ENCODE measurements at places on chromosomes 3 and 15.

- no peak for DNase-seq
Measured at GRCh38 chr3:67142432-67142831, 144.3 kb downstream of the KBTBD8 start.

DNA sequence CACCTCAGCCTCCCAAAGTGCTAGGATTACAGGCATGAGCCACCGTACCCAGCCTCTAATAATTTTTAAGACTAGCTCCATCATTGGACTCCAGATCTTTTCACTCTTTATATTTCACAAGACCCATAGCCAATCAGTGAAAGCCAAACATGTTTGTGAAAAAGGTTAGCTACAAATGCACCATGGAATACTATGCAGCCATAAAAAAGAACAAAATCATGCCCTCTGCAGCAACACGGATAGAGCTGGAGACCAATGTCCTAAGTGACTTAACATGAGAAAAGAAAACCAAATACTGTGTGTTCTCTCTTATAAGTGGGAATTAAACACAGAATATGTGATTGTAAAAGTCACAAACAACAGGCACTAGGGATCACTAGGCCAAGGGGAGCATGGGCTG is 3.2 kb downstream of the SCAPER start:
- DNase-seq = no peak

GRCh38 chr15:85007741-85008397 is 26.2 kb downstream of the PDE8A start:
- DNase-seq = no peak

GRCh38 chr3:47605652-47606051 is 27.0 kb upstream of the CSPG5 start:
- no peak for DNase-seq

DNA sequence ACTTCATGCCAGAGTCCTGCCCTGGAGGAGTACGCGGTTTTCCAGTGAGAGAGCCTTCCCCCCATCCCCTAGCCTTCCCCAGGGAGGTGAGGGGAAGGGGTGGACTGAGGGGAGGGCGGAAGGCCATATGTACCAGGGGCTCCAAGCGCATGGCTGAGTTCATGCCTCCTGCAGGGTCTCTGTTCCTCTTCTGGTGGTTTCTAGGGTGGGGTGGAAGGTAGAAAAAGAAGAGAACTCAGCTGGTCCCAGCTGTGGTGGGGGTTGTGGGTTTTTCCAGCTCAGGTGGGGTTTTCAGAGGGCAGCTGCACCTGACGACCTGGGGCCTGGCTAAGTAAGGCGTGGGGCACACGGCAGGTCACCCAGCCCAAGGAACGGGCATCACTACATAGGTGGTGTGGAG is 10.7 kb upstream of the IQSEC1 start:
- no peak for DNase-seq

GRCh38 chr15:68571582-68571981 is 7.2 kb upstream of the CORO2B start:
- DNase-seq = no peak

GRCh38 chr3:17730318-17730967 is 12.0 kb downstream of the TBC1D5 start:
- DNase-seq = peak; percentile 28

DNA sequence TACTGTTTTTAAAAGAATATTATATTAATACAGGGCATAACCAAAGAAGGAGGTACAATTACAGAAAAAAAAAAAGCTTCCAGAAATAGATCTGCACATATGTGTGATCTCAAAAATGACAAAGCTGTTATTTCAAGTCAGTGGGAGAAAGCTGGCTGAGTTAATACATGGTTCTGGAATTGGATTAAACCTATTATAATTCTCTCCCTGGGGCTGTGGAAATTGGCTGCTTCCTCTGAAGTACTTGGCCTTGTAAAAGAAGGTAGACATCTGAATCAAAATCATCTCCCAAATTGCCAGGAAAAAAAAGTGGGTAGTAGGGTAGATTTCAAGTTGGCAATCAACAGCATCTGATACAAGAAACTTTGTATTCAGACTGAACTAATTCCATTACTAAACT is 723.9 kb upstream of the ALCAM start:
- DNase-seq = peak; percentile 45

- DNase-seq = peak; percentile 22
Measured at GRCh38 chr3:104392327-104392726, 974.4 kb upstream of the ALCAM start.

GRCh38 chr3:45712434-45713110 is 23.4 kb downstream of the SACM1L start:
- no peak for DNase-seq

DNA sequence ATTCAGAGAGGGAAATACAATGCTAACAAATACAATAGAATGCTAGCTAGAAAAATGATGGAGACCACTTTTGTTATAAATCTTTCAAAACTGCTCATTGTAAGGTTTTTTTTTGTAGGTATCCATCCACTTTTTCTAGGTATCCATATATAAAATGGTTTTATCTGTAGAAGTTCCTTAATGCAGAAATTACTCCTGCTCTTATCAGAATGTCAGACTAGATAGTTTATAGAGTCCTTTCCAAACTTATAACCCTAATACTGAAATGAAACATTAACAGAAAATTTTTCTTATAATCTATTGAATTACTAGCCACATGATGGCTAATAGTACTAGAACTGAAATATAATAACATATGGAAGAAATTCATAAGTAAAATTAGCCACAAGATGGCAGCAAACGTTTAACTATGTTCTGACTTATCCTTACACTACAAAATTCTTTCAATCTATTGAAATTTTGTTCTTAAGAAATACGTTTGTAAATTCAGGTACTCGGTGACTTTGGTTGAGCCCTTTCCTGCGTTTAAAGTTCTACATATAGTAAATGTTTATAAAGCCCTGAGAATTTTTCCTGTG is 58.5 kb downstream of the ECT2 start:
- no peak for DNase-seq

DNA sequence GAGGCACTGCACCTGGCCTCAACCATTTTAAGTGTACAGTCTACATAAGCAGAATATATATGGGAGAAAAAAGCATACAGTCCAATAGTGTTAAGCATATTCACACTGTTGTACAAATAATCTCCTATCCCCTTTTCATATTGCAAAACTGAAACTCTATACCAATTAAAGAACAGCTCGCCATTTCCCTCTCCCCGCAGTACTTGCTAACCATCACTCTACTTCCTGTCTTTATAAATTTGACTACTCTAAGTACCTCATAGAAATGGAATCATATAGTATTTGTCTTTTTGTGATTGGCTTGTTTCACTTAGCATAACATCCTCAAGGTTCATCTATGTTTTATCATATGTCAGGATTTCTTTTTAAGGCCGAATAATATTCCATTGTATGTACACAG is 21.6 kb upstream of the TASOR start:
- no peak for DNase-seq

DNA sequence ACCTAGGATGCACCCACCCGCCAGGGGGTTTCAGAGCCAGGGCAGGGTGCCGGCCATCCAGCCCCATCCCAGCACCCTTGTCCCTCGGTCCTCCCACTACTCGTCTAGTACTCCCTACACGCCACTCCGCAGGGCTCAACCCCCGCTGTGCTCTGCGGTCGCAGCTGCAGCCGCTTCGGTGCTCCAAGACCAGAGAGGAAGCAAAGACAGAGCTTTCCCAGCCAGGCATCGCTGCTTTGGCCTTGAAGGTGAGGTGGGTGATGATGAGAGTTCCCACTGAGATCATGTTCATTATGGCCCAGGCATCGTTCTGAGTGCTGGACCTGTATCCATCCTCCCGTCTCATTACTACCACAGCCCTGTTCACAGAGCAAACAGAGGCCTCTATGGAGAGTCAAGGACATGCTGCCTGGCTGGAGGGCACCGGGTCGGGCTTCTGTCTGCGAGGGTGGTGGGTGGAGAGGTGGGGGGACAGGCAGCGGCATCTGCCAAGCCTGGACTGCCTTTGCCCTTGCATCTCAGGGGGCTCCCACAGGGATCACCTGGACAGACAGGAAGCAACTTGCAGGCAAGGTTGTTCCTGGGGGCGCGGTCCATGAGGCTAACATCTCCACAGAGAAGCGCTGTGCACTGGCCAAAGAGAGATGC is 66.9 kb downstream of the KLF13 start:
- DNase-seq = no peak

GRCh38 chr3:55583475-55583874 is 96.4 kb upstream of the WNT5A start:
- no peak for DNase-seq

- DNase-seq = no peak
Measured at GRCh38 chr3:124273651-124274050, 281.7 kb upstream of the ROPN1 start.

DNA sequence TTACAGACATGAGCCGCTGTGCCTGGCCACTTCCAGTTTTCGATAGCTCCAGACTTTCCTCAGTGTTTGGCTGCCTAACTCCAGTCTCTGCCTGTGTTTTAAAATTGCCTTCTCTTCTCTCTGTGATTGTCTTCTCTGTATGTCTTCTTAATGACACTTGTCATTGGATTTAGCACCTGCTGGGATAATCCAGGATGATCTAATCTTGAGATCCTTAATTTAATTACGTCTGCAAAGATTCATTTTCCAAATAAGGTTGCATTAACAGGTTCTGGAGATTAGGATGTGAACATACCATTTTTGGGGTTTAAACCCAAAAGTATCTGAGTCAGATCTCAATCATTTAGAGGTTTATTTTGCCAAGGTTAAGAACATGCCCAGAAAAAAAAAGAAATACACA is 222.2 kb upstream of the PDZRN3 start:
- DNase-seq = no peak

GRCh38 chr3:57933602-57934001 is 74.6 kb upstream of the FLNB start:
- DNase-seq = no peak

DNA sequence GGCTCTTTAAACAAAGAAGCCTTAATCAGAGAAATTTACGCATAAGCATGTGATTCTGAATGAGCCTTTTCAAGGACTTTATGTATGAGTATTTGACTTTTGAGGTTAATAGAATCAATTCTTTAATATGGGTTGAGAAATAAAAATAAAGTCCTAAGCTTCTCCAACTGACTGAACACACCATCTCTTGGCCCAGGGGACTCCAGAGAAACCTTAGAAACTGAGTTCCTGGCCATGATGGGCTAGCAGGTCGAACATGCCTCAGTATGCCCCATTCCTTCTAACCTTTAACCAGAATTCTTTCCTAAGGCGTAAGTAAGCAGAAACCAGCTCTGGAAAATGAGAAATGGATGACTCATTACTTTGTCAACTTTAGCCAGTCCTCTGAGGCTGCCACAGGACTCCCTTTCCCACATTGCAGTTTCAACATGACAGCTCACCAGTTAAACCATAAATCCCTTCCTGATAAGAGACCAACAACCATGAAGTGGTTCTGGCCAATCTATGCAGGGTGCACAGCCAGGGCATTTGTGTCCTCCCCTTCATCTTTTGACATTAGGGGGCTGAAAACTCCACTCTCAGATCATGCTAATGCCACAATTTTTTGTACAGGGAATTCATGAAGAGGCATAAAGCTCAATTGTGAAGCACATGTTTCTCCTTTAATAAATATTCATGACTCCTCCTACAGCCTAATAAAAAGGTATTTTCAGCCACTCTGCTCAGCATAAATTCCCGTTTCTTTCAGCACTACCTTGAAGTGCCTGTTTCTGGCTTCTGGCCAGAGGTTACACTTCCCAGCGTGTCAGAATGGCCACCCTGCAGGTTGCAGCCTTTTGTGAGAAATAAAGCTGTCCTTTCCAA is 33.3 kb downstream of the TM4SF18 start:
- DNase-seq = peak; percentile 40

- no peak for DNase-seq
Measured at GRCh38 chr3:64717411-64717810, 29.6 kb upstream of the ADAMTS9 start.

DNA sequence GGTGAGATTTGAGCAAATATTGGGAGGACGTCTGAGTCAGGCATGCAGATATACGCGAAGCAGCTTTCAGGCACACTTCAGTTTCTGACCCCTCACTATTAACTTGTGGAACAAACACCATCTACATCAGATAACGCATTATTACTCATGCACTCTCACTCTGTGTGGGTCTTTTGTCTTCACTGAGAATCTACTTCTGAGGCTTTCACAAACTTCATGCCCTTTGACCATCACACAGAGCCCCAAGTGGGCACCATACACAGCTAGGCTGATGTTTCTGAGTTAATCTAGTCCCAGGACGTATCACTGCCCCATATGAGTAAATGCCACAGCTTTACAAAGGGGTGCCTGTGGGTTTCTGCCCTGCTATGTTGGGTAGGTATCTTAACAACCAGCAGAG is 39.6 kb upstream of the IP6K2 start:
- no peak for DNase-seq

- no peak for DNase-seq
Measured at GRCh38 chr15:80817901-80818300, 38.7 kb downstream of the CEMIP start.

- peak; percentile 33 for DNase-seq
Measured at GRCh38 chr15:64740311-64741170, 34.8 kb downstream of the RBPMS2 start.

DNA sequence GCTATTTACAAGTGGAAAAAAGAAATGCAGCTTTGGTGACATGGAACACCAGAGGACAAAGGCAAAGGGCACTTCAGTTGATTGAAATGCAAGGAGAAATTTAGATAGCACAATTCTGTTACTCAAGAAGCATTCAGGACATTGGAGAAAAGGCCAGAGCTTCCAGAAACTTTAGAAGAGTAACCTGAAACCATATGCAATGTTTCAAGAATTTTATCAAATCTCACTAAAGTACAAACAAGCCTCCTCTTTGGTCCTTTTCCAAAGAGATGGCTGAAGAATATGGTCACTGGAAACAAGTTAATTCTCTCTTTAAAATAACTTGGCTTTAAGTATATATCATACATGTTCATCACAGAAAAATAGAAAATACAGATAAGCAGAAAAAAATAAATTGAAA is 14.6 kb upstream of the LMOD3 start:
- no peak for DNase-seq

- DNase-seq = no peak
Measured at GRCh38 chr3:31268868-31269267, 263.9 kb upstream of the STT3B start.

- DNase-seq = no peak
Measured at GRCh38 chr3:136858381-136858780, 3.6 kb upstream of the NCK1 start.

DNA sequence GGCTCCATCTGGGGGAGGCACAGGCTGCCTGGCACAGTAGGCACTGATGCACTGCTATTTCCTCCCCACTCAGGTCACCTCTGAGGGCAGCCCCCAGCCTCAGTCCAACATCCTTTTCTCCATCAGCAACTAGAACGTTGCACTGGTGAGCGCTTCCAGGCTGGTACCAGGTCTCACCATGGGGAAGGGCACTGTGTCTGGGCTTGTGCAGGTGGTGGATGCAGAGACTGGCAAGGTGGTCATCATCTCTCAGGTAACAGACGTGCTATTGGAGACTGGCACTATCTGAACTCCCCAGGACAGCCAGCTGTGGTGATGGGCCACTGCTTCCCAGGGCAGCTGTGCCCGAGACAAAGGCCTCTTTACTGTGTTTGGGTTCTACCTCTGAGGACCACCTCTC is 8.3 kb upstream of the TXNRD3 start:
- DNase-seq = no peak

DNA sequence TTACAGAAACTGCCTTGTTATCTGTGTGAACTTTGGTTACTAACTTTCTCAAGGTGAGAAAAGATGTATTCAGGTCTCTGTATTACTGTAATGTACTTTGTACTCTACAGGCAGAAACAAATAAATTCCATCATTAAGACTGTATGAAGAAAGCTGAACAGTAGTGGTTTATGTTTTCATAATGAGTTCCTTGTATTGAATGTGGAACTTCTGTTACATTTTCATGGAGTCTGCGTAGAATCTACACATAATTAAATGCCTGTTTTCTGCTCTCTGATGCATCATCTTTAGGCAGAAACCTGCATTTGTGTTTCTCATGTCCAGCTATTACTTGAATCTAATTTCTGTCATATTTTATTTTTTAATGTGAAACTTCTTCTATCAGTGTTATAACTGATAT is 302.8 kb downstream of the NLGN1 start:
- no peak for DNase-seq

Data from BE2C (cell line).